Tracheal epithelial cell (primary cell): ENCODE measurements at places on chromosomes 6 and 20. TPM values are rescaled to one million over a fixed set of nuclear protein-coding genes. Genes with fewer than 3 reads are reported as not detected.

TUBB1 gene
- total RNA-seq, result not detected in 2 replicates

CD93 gene
- total RNA-seq, result 0.21 and 0.24 TPM in 2 replicates

APOM gene
- 0.96 and 1.3 TPM in 2 replicates for total RNA-seq

SLC22A7 gene
- not detected in 2 replicates for total RNA-seq

DYNLT2 gene
- 0.72 and 1.3 TPM in 2 replicates for total RNA-seq

MBOAT1 gene
- total RNA-seq, result 5.5 and 6.2 TPM in 2 replicates

CFAP61 gene
- not detected in 2 replicates for total RNA-seq

DPPA5 gene
- total RNA-seq, result not detected in 2 replicates

SLC17A9 gene
- 0.43 and 2.4 TPM in 2 replicates for total RNA-seq

PNPLA1 gene
- total RNA-seq, result not detected in 2 replicates

DUSP15 gene
- total RNA-seq, result not detected in 2 replicates

TRIM10 gene
- not detected in 2 replicates for total RNA-seq

LTA gene
- not detected in 2 replicates for total RNA-seq

OOEP gene
- total RNA-seq, result not detected in 2 replicates

FAM209B gene
- total RNA-seq, result not detected in 2 replicates

CST7 gene
- not detected in 2 replicates for total RNA-seq

CLDN20 gene
- not detected in 2 replicates for total RNA-seq

C20orf144 gene
- 0.24 TPM in 1 of 2 replicates, not detected in the other for total RNA-seq

SNAP25 gene
- total RNA-seq, result not detected in 2 replicates

CYP24A1 gene
- total RNA-seq, result 15.2 and 17.5 TPM in 2 replicates

POFUT1 gene
- total RNA-seq, result 30.8 and 48.0 TPM in 2 replicates

PRPH2 gene
- total RNA-seq, result not detected in 2 replicates

CYP21A2 gene
- total RNA-seq, result 0.24 TPM in 1 of 2 replicates, not detected in the other

OPN5 gene
- not detected in 2 replicates for total RNA-seq

STX11 gene
- 2.2 TPM in 1 of 2 replicates, not detected in the other for total RNA-seq

MAS1 gene
- under 0.01 TPM in 1 of 2 replicates, not detected in the other for total RNA-seq

TAAR6 gene
- total RNA-seq, result not detected in 2 replicates

HSPA12B gene
- under 0.01 TPM in 1 of 2 replicates, not detected in the other for total RNA-seq

MTFR2 gene
- total RNA-seq, result 0.24 and 0.64 TPM in 2 replicates

KCNK5 gene
- 0.21 and 0.72 TPM in 2 replicates for total RNA-seq

VWA7 gene
- 0.43 and 0.48 TPM in 2 replicates for total RNA-seq

TRIM38 gene
- 4.0 and 4.3 TPM in 2 replicates for total RNA-seq

OSER1 gene
- 44.6 and 60.1 TPM in 2 replicates for total RNA-seq

PTK6 gene
- 31.1 and 59.7 TPM in 2 replicates for total RNA-seq

IBTK gene
- total RNA-seq, result 56.1 and 68.0 TPM in 2 replicates

MOCS1 gene
- total RNA-seq, result 2.3 and 5.8 TPM in 2 replicates

ASIP gene
- total RNA-seq, result not detected in 2 replicates

TMEM74B gene
- total RNA-seq, result 2.4 TPM in 1 of 2 replicates, not detected in the other

BNIP5 gene
- total RNA-seq, result 0.24 TPM in 1 of 2 replicates, not detected in the other
